Metanephros (tissue), 2 donors: ENCODE measurements at places on chromosomes 12 and 14. TPM values are rescaled to one million over a fixed set of nuclear protein-coding genes. Genes with fewer than 3 reads are reported as not detected.

FGF6 gene
- total RNA-seq = 1.3 TPM

GPRC5A gene
- total RNA-seq = 12.3 TPM

CCDC196 gene
- not detected for total RNA-seq

RNF212B gene
- total RNA-seq = 0.18 TPM

TEAD4 gene
- 18.3 TPM for total RNA-seq

SMIM41 gene
- total RNA-seq = 0.35 TPM

KRT72 gene
- not detected for total RNA-seq

SLC35F4 gene
- 1.2 TPM for total RNA-seq

C12orf54 gene
- not detected for total RNA-seq

RPL10L gene
- not detected for total RNA-seq

LRP1-AS gene
- not detected for total RNA-seq

NRXN3 gene
- 4.2 TPM for total RNA-seq

REP15 gene
- 1.6 TPM for total RNA-seq

HCAR1 gene
- total RNA-seq = 3.7 TPM

VSIG10 gene
- total RNA-seq = 28.8 TPM

CARMIL3 gene
- total RNA-seq = 1.9 TPM

TSHR gene
- 0.29 TPM for total RNA-seq

DENND5B gene
- total RNA-seq = 44.0 TPM

NEUROD4 gene
- total RNA-seq = not detected

CLEC7A gene
- 4.7 TPM for total RNA-seq

FAM181A gene
- not detected for total RNA-seq

DPPA3 gene
- total RNA-seq = not detected

EIF2S3B gene
- total RNA-seq = 0.47 TPM

POTEM gene
- total RNA-seq = not detected

NTS gene
- 1.2 TPM for total RNA-seq
